ENCODE measurements at places on chromosomes 16 and 17.

GRCh38 chr17:72090108-72090507 is 30.7 kb upstream of the SOX9 start:
- no peak for DNase-seq

- no peak for DNase-seq
Observed at GRCh38 chr17:9371019-9371418, 204.6 kb downstream of the STX8 start.

DNA sequence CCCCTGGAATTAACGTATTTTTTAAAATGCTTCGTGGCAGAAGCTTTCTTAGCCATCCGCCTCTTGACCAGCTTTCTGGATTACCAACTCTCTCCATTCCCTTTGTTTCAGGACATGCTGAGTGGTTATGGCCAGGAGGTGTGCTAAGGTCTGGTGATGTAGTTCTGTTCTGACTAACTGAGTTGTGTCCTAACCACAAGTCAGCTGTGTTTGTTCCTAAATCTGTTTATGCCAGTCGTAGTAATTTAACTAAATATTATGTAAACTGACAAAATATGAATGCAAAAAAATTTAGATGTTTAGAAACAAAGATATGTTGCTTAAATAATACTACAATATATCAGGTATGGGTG is 61.6 kb downstream of the MRTFB start:
- no peak for DNase-seq

DNA sequence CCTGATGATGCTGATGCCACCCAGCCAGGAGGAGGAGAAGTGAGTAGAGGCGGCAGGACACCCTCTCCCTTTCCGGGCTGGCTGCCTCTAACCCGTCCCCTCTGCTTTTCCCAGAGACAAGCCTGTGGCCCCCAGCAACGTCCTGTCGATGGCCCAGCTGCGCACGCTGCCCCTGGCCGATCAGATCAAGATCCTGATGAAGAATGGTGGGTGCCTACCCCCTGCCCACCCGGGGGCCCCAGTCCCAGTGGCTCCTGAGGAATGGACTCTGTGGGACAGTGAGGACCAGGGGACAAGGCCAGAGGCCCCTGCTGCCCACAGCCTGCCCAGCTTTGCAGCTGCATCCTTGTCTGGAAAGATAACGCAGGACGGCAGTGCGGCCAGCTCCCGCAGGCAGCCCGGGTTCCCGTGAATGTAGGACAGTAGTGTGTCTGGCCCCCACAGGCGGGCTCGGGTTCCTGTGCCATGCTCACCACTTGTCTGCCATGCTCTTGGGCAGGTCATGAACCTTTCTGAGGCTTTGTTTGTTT is 19.9 kb downstream of the POLR3E start:
- DNase-seq = no peak

GRCh38 chr16:7597677-7598076 is 265.0 kb downstream of the RBFOX1 start:
- DNase-seq = no peak

GRCh38 chr16:67268136-67268579 is 11.2 kb upstream of the PLEKHG4 start:
- DNase-seq = peak; percentile 44

DNA sequence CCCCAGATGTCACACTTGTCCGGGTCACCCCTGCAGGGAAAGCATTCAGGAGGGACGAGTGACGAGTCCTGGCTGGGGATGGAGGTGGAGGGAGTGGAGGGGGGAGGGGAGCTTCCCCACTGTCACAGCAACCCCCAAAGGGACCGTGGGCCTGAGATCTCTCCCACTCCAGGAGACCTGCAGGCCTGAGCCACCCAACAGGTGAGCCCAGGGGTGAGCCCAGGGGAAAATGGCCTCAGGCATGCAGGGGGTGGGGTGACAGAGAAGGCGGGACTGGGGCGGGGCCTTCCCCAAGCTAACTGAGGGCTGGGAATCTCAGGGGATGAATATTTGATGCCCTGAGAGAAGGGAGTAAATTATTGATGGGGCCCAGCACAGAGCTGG is 2.4 kb downstream of the USH1G start:
- no peak for DNase-seq

DNA sequence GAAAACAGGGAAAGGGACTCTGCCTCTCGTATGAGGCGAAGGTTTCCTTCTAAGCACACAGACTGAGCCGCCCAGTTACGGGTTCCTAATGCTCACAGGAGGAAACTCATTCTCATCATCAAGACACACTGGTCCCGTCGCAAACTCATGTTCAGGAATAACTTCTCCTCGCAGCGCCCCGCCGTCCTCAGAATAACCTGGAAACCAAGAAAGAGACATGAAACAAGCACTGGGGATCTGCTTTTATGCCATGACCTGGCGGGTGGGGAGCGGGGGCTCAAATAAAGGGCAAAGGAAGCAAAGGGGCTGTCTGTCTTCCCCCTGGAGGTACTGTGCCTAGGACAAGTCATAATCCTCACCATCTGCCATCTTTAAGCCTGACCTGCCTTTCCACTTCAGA is 31.3 kb downstream of the WIPI1 start:
- no peak for DNase-seq

DNA sequence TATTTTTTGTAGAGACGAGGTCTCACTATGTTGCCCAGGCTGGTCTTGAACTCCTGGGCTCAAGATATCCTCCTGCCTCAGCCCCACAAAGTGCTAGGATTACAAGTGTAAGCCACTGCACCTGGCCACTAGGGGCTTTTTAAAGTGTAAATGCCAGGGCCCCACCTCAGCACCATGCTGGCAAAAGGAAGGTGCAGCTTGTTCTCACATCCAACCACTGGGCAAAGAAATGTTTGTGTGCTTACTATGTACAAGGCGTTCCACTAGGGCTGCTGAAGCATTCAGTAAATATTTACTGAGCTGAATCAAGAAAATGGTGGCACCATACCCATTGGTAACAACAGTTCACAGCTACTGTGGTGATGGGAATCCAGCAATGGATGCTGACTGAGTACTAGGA is 22.6 kb downstream of the COG1 start:
- no peak for DNase-seq

GRCh38 chr17:45291171-45291805 is 25.5 kb downstream of the MAP3K14 start:
- no peak for DNase-seq

- no peak for DNase-seq
Observed at GRCh38 chr16:78638371-78638770, 538.9 kb downstream of the WWOX start.

- DNase-seq = no peak
Observed at GRCh38 chr16:86476956-86477534, 33.3 kb upstream of the FOXF1 start.

DNA sequence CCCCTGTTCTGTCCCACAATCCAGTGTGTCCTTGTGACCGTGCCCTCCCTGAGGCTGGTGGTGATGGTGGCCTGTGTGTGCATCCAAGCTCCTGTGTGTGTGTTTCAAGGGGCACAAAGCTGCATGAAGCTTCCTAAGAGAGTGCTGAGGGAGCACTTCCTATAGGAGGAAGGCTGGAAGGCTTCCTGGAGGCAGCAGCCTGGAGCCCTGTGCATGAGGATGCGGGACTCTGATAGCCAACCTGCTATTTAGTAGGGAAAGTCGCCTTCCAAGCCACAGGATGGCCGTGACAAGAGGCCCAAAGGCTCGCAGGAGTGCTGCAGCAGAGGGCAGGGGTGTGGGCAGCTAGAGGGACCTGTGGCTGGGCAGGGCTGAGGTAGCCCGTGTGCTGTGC is 8.3 kb downstream of the MYO15B start:
- DNase-seq = no peak

- DNase-seq = no peak
Observed at GRCh38 chr16:14310519-14310991, 239.4 kb downstream of the MRTFB start.

GRCh38 chr17:80539022-80539641 is 5.5 kb upstream of the RPTOR start:
- DNase-seq = no peak

DNA sequence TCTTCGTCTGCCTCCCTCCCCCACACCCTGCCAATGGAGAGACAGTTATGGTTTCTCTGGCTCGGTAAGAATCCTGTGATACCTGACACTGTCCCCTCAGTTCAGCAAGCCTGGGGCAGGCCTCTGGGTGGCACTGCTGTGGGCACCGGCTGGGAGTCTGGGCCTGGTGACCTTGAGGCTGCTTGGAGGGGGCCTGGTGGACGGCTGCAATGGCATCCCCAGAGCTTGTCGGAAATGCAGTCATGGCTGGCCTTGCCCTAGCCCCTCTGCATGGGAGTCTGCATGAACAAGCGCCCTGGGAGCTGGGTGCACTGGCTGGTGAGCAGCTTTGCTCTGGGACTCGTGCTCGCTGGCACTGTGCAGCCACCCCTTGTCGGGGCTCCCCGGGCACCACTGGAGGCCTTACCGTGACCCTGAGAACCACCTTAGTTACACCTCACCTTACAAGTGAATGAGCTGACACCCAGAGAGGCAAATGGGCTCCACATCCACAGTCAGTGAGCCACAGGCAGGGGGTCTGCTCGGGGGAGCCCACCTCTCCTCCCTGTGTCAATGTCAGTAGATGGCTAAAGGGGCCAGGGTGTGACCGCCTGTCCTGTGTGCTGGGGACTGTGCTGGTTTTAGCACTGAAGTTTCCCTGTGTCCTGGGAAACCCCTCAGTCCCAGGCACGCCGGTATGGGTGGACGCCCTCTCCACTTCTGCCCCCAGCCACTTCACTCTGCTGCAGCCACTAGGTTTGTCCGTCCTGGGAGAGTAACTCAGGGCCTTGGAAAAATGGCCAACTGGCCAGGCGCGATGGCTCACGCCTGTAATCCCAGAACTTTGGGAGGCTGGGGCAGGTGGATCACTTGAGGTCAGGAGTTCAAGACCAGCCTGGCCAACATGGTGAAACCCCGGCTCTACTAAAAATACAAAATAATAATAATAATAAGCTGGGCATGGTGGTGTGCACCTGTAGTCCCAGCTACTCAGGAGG is 1.4 kb downstream of the LGALS3BP start:
- DNase-seq = no peak

DNA sequence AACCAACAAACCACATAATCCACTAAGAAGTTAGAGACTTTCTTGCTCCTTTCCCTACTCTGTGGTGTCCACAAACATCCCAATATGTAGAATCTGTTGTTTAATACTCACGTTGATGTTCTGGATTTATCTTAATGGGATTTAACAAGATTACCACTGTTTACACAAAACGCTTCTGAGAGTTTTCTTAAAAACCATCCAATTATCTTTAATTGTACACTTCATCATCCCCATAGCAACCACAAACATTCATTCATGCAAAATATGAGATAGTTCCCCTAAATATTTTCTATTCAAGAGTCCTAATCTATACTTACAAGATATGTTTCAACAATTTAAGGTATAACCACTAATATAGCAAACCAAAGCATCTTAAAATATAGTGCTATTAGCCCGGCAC is 76.5 kb upstream of the CLEC18B start:
- no peak for DNase-seq

GRCh38 chr17:2264067-2264860 is 39.3 kb downstream of the SMG6 start:
- no peak for DNase-seq

DNA sequence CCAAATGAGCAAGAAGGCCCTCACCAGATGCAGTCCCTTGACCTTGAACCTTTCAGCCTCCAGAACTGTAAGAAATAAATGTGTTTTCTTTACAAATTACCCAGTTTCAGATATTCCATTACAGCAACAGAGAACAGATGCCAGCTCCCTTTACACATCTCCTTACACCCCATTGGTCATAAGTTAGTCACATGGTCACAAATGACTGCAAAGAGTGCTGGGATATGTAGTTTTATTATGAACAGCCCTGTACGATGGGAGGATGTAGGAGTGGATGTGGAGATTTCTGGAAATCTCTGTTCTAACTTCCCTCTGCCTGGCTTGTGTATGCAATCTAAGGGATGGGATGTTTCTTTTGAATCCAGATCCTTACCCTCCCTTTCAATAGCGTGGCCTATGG is 13.3 kb upstream of the RPL38 start:
- DNase-seq = no peak

DNA sequence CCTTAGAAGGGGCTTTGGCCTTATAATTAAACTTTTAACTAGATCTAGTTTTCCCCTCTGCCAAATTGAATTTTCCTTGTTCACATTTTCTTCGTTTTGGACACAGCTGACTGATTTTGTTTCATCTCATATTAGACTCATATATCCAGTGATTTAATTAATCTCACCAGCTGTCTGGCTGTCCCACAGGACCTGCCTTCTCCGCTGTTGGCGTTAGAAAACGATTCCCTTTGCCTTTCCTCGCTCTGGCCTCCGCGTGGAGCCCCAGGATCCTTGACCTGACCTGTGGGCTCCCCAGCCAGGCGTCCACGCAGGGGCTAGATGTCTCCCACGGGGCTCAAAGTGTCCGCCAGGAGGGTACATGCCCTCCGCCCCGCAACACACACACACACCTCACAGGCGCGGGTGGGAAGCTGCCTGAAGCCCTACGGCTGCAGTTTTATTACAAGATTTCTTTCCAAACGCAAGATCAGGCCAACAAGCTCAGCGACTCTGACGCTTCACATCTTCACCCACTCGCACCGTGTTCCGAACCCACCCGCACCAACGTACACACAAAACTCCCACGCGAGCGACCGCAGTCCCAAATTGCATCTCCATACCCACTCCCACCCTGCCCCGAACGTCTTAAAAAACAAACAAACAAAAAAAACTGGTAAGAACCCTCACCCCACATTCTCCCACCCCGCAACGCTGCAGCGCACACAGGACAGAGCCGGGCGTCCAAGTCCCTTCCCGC is 1.1 kb downstream of the RPRML start:
- DNase-seq = no peak

DNA sequence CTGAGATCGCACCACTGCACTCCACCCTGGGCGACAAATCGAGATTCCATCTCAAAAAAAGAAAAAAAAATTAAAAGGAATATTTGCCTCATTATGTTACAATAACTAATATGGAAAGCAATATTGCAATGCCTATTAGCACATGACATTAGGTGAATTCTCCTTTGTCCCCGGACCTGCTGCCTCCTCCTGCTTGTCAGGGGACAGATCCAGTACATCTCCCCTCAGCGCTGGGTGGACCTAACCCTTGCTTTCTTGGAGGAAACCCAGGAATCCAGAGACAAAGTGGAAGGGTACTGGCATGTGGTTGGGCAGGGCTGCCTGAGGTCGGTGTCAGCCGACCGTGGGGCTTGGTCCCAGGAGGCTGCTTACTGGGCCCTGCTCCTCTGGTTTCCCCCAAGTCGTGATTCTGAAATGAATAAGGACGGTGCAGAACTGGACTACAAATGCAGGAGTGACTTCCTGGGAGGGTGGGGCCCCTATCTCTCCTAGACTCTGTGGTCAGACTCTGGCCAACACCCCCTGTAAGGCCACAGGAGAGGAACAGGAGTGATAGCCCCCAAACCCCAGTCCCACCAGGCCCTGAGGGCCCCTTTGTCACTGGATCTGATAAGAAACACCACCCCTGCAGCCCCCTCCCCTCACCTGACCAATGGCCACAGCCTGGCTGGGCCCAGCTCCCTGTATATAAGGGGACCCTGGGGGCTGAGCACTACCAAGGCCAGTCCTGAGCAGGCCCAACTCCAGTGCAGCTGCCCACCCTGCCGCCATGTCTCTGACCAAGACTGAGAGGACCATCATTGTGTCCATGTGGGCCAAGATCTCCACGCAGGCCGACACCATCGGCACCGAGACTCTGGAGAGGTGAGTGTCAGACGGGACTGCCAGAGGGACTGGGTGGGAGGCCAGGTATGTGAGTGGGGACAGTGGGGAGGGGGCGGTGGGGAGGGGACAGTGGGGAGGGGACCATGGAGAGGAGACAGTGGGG is at the start of gene HBZ:
HBZ (plus strand) TSS at position 504 of the 988 bp plus-strand sequence; CDS start at position 770, 266 bp downstream.
- DNase-seq = no peak
